ENCODE measurements at places on chromosomes 5 and 9.

DNA sequence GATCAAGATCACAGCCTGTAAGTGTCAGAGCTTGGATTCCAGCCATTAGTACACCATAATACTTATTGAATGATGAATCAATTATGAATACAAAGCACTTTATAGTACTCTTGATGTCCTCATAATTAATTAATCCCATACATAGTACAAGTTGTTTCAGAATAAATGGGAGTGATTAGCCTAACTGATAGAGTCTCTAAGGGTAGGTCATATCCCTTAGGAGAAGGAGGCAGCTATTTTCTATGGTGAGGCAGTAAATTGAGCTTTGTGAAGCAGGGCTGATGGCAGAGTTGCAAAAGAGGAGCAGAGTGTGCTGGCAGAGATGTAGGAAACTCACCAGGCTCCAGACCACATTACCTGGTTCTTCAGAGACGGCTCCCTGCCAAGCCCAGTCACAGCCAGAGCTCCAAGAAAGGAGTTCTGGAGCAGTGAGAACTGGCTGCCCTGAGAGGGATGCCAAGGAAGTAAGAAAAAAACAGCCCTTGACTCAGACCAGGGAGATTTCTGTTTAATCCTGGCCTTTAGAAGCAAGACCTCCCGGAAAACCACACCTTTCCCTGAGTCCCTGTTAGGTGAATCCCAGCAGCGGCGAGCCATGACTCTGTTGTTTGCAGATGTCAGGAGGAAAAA lies 112.9 kb downstream of the SH3TC2 start:
- no peaks in the 10 kb centered on the region for H3K4me1 ChIP-seq
- no peak overlapping the region for H3K27ac ChIP-seq
- no peaks in the 10 kb centered on the region for H3K36me3 ChIP-seq
- no peaks in the 10 kb centered on the region for H3K27me3 ChIP-seq

GRCh38 chr9:120755810-120756434 lies 37.3 kb downstream of the FBXW2 start:
- no peaks in the 10 kb centered on the region for H3K27me3 ChIP-seq
- no peaks in the 10 kb centered on the region for H3K4me1 ChIP-seq
- peak; percentile 68 for DNase-seq
- H3K4me3 ChIP-seq = no peak overlapping the region
- peaks cover 19% of the 10 kb centered on the region for H3K36me3 ChIP-seq
- H3K27ac ChIP-seq = no peak overlapping the region

DNA sequence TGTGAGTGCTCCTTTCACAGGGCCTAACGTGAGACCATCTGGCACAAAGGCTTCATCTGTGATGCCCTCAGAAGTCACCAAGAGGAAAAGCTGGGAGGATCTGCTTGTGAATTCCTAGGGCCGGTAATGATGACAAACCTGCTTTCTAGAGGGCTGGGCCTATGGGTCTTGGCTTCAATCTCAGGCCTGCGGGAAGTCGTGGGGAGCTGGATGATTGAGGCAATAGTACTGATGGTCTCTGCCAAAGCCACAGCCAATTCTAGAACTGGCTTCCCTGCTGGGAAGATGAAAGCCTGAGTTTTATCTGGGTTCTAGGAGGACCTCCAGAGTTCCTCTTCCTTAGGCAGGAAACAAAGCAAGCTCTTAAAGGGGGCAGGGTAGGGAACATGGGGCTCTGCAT lies 102.7 kb downstream of the TMEM215 start:
- peaks cover 5% of the 10 kb centered on the region for H3K27me3 ChIP-seq
- H3K27ac ChIP-seq = no peak overlapping the region
- H3K4me1 ChIP-seq = no peaks in the 10 kb centered on the region
- H3K36me3 ChIP-seq = no peaks in the 10 kb centered on the region

- peaks cover 4% of the 10 kb centered on the region for H3K4me1 ChIP-seq
- no peaks in the 10 kb centered on the region for H3K27me3 ChIP-seq
- H3K27ac ChIP-seq = no peak overlapping the region
- H3K36me3 ChIP-seq = no peaks in the 10 kb centered on the region
- DNase-seq = no peak
These were observed 35.5 kb downstream of the PLGRKT start for GRCh38 chr9:5402217-5402616.

GRCh38 chr9:133971121-133971951 lies 20.8 kb downstream of the VAV2 start:
- no peaks in the 10 kb centered on the region for H3K36me3 ChIP-seq
- H3K4me3 ChIP-seq = no peak overlapping the region
- no peak overlapping the region for H3K27ac ChIP-seq
- DNase-seq = no peak

- H3K36me3 ChIP-seq = peaks cover 23% of the 10 kb centered on the region
- peaks cover 17% of the 10 kb centered on the region for H3K4me1 ChIP-seq
- no peak overlapping the region for H3K4me3 ChIP-seq
- no peak overlapping the region for H3K27ac ChIP-seq
These were observed 30.7 kb downstream of the HRH2 start for GRCh38 chr5:175688352-175689146.

- no peak overlapping the region for H3K4me3 ChIP-seq
- H3K27ac ChIP-seq = no peak overlapping the region
- H3K27me3 ChIP-seq = no peaks in the 10 kb centered on the region
- H3K4me1 ChIP-seq = no peaks in the 10 kb centered on the region
These were observed 70.0 kb downstream of the OTP start for GRCh38 chr5:77568555-77568954.

- H3K27me3 ChIP-seq = no peaks in the 10 kb centered on the region
- no peak overlapping the region for H3K27ac ChIP-seq
- no peaks in the 10 kb centered on the region for H3K4me1 ChIP-seq
- H3K36me3 ChIP-seq = no peaks in the 10 kb centered on the region
These were observed 154.6 kb downstream of the SYK start for GRCh38 chr9:90956026-90956810.

DNA sequence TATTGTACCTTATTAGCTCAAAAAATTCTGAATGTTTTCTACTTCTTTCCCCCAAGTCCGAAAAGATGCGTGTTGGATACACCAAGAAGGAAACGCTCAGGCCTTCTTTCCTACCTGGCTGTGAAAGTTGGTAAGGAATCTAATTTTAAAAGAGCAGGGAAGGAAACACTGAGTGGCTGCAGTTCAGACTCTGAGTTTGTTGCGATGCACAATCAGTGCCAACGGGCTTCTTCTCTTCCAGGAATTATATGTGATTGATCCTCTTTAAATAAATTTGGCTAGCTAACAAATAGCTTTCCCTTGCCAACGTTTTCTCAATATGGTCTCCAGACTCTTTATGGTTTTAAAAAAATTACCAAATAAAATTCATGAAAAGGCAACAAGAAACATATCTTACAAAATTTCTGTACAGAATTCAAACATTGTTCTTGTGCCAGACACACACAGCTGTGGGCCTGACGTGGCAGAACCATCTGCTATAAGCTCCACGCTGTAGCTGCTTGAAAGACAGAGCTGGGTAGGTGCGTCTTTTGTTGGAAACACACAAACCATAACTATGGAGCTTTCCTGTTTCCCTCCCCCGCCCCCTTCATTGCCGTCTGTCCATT lies 493.1 kb downstream of the ZNF608 start:
- no peak overlapping the region for H3K4me3 ChIP-seq
- no peaks in the 10 kb centered on the region for H3K4me1 ChIP-seq
- no peaks in the 10 kb centered on the region for H3K27me3 ChIP-seq
- no peak overlapping the region for H3K27ac ChIP-seq

DNA sequence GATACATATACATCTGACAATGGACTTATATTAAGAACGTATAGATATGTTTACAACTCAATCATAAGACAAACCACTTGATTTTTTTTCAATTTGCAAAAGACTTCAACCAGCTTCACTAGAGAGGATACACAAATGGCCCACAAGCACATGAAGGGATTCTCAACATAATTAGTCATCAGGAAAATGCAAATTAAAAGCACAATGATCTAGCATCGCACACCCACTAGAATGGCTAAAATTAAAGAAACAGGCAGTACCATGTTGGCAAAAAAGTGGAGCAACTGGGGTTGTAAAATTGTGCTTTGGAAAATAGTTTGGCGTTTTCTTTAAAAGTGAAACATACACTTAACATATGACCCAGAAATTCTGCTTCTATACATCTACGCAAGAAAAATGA lies 80.0 kb upstream of the TRIO start:
- H3K27me3 ChIP-seq = no peaks in the 10 kb centered on the region

DNA sequence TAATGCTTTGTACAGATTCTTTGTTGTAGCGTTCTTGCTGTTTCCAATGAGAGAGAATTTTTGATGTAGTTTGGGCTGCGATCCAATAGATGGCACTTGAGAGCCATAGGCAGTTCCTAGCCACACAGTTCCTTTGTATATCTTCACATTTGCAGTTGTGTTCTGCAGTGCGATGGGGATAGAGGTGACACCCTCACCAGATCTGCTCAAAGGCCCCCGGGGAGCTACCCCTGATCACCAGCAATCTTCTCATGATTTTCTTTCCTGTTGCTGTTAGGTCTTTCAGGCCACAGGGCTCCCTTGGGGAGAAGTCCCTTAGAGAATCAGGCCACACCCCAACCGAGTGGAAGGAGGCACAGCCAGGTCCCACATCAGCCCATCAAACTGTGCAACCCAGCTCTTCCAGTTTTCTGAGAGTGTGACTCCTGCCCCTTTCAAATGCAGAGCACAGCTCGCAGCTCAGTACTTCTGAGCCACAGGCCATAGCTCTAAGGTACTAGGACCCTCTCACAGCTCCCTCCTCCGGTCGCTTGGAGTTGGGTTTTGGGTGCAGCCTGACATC lies 353.7 kb downstream of the SLCO4C1 start:
- no peaks in the 10 kb centered on the region for H3K27me3 ChIP-seq
- H3K36me3 ChIP-seq = no peaks in the 10 kb centered on the region
- no peak overlapping the region for H3K4me3 ChIP-seq
- H3K4me1 ChIP-seq = no peaks in the 10 kb centered on the region
- no peak overlapping the region for H3K27ac ChIP-seq

GRCh38 chr5:145989428-145989827 lies 53.0 kb downstream of the SH3RF2 start:
- H3K27me3 ChIP-seq = no peaks in the 10 kb centered on the region
- no peak overlapping the region for H3K4me3 ChIP-seq
- DNase-seq = no peak
- H3K36me3 ChIP-seq = no peaks in the 10 kb centered on the region
- no peak overlapping the region for H3K27ac ChIP-seq

DNA sequence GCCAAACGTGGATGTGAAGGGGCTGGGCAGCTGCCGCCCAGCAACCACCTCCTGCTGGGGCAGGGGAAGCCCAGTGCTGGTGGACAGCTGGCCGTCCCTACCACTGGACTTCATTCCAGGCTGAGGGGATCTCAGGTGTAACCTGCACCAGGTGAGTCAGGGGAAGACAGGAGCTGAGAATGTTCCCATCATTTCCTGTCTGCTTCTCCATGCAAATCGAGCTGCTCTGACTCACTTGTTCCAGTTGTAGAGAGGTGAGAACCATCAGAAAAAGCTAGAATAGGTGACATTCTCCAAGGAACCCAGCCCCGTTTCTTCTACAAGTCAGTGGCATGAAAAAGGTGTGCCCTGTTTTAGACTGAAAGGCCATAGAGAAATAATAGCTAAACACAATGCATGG lies 21.8 kb upstream of the BARX1 start:
- no peak overlapping the region for H3K4me3 ChIP-seq
- peaks cover 37% of the 10 kb centered on the region for H3K27me3 ChIP-seq
- no peak for DNase-seq

DNA sequence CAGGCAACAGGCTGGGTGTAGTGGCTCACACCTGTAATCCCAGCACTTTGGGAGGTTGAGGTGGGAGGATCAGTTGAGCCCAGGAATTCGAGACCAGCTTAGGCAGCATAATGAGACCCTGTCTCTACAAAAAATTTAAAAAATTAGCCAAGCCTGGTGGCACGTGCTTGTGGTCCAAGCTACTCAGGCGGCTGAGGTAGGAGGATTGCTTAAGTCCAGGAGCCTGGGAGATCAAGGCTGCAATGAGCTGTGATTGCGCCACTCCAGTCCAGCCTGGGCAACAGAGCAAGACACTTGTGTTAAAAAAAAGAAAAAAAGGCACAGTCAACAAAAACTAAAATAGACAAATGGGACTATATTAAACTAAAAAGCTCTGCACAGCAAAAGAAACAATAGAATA lies 29.3 kb downstream of the ATP6V0E1 start:
- H3K36me3 ChIP-seq = peaks cover 9% of the 10 kb centered on the region
- no peak for DNase-seq
- H3K4me3 ChIP-seq = no peak overlapping the region
- H3K4me1 ChIP-seq = peaks cover 6% of the 10 kb centered on the region
- H3K27me3 ChIP-seq = no peaks in the 10 kb centered on the region

- no peak overlapping the region for H3K4me3 ChIP-seq
- no peak for DNase-seq
These were observed 368.9 kb downstream of the TMEM161B start for GRCh38 chr5:87899721-87900131.

DNA sequence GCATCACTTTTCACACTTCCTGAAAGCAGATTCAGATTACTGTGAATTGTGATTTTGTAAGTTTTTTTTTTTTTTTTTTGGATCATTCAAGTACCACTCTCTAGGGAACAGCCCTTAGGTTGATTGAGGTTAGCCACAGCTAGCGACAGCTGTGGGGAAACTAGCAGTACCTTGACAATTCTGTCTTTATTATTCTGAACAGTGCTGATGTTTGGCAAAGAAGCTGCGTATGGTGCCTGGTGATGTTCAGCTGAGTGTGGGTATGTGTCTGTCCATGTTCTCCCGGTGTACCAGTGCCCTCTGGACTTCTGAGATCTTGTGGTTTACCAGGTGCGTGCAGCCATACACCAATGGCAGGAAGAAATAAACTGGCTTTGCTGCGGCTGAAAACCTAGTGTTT lies 117.3 kb upstream of the PLPPR1 start:
- no peaks in the 10 kb centered on the region for H3K27me3 ChIP-seq
- H3K4me3 ChIP-seq = no peak overlapping the region
- DNase-seq = no peak
- no peaks in the 10 kb centered on the region for H3K36me3 ChIP-seq
- no peaks in the 10 kb centered on the region for H3K4me1 ChIP-seq

GRCh38 chr5:72363166-72363802 lies 43.1 kb downstream of the PTCD2 start:
- no peak for DNase-seq
- H3K4me3 ChIP-seq = no peak overlapping the region
- no peaks in the 10 kb centered on the region for H3K4me1 ChIP-seq
- no peak overlapping the region for H3K27ac ChIP-seq
- H3K36me3 ChIP-seq = peaks cover 6% of the 10 kb centered on the region

DNA sequence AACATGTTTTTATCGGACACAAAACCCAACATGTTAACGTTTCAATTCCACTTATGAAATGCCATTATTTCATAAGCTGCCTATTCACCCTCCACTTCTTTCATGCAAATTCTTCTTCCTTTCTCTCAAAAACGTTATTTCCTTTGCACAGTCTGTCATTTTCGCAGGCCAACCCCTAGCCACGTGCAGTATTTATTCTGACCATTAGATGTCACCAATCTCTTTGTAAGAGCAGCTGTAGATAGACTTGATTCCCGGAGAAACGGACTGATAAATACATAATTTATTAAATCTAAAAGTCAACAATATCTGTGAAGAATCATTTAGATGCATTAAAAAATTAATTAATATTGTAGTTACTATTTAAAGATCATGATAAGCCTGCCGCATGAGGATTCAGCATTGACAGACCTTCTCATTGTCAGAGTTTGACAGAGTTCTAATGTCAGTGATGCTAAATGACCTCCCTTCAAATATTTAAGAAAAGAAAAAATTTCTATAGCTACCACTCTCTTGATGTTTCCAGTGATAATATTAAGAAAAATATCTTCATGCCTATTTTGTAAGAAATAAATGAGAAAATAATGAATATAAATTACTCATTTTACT lies 933.6 kb downstream of the CDH12 start:
- no peak overlapping the region for H3K4me3 ChIP-seq
- no peaks in the 10 kb centered on the region for H3K36me3 ChIP-seq
- no peaks in the 10 kb centered on the region for H3K27me3 ChIP-seq
- H3K27ac ChIP-seq = no peak overlapping the region

GRCh38 chr9:14193328-14193990 lies 120.5 kb downstream of the NFIB start:
- no peaks in the 10 kb centered on the region for H3K36me3 ChIP-seq
- DNase-seq = no peak
- H3K27me3 ChIP-seq = no peaks in the 10 kb centered on the region
- H3K4me3 ChIP-seq = no peak overlapping the region
- H3K27ac ChIP-seq = no peak overlapping the region
- H3K4me1 ChIP-seq = no peaks in the 10 kb centered on the region

Measured in T-cell (primary cell).